Lower lobe of right lung (tissue), 2 donors: ENCODE measurements at places on chromosomes 7 and 10. TPM values are rescaled to one million over a fixed set of nuclear protein-coding genes. Genes with fewer than 3 reads are reported as not detected.
A peak's percentile ranks its signal among the peaks of the same experiment; 100 is the strongest.

Gene NPTX2
- total RNA-seq: 0.62 TPM

Gene ZPBP
- not detected for total RNA-seq

- no peak for DNase-seq
Measured at GRCh38 chr7:51518646-51519045, 202.0 kb upstream of the COBL start.

- DNase-seq: no peak
Measured at GRCh38 chr7:148395352-148395811, 195.2 kb upstream of the C7orf33 start.

DNA sequence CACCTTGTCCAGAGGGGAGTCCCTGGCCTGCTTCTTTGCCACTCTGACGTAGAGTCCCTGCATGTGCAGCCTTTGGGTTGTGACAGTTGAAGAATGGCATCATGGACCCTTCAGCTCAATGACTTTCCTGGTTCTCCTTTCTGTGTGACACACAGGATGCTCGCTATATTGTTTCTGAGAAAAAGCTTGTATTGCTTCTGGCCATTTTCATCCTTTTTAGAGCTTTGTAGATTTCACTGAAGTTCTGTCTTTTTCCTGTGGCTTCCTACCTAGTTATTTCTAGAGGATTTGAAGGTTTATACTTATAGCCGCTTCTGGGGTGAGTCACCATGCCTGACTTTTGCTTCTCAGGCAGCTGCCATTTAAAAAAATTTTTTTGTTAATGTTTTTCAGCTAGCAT is 27.0 kb downstream of the SND1 start:
- DNase-seq: no peak

GRCh38 chr10:13102002-13102794 is 2.2 kb downstream of the OPTN start:
- no peak for DNase-seq

DNA sequence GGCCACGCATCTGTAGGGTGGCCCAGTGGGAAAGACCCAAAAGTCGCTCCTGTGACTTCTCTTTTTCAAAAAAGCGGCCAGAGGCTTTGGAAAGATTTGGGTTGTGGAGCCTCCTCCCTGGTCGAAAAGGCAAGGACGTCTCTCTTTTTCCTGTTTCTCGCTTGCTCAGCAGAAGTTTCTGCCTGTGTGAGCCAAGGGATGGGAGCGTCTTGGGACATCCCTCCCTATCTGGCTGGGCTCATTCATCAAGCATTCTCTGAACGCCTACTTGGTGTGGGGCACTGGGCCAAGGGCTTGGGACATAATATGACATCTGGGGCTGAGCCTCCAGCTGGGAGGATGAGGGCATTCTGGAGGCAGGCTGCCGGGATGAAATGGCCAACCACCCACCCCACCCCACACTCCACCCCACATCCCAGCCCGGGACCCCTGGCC is 120.9 kb downstream of the C10orf105 start:
- DNase-seq: peak; percentile 77
